Chondrocyte (in vitro differentiated cells): ENCODE measurements at places on chromosomes 2 and 18. TPM values are rescaled to one million over a fixed set of nuclear protein-coding genes. Genes with fewer than 3 reads are reported as not detected.
A peak's percentile ranks its signal among the peaks of the same experiment; 100 is the strongest.

DNA sequence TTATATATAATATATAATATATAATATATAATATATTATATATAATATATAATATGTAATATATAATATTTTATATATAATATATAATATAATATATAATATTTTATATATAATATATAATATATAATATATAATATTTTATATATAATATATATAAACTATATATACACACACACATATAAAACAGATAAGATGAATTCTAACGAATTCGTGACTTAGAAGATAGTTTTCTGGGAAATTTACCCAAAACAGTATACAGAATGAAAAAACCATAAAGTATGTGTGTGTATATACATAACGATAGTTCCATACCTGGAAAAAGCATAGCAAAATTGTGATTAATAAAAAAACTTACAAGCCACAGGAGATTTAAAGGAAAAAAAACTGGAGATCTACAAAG lies 80.6 kb downstream of the THADA start:
- no peak overlapping the region for H3K4me3 ChIP-seq
- H3K36me3 ChIP-seq, result peaks cover 4% of the 10 kb centered on the region
- no peak overlapping the region for H3K27ac ChIP-seq
- H3K4me1 ChIP-seq, result peaks cover 56% of the 10 kb centered on the region
- no peaks in the 10 kb centered on the region for H3K27me3 ChIP-seq

The DTNB gene
- 8.5 to 12.1 TPM (median 8.7 TPM) in 3 replicates for total RNA-seq

DNA sequence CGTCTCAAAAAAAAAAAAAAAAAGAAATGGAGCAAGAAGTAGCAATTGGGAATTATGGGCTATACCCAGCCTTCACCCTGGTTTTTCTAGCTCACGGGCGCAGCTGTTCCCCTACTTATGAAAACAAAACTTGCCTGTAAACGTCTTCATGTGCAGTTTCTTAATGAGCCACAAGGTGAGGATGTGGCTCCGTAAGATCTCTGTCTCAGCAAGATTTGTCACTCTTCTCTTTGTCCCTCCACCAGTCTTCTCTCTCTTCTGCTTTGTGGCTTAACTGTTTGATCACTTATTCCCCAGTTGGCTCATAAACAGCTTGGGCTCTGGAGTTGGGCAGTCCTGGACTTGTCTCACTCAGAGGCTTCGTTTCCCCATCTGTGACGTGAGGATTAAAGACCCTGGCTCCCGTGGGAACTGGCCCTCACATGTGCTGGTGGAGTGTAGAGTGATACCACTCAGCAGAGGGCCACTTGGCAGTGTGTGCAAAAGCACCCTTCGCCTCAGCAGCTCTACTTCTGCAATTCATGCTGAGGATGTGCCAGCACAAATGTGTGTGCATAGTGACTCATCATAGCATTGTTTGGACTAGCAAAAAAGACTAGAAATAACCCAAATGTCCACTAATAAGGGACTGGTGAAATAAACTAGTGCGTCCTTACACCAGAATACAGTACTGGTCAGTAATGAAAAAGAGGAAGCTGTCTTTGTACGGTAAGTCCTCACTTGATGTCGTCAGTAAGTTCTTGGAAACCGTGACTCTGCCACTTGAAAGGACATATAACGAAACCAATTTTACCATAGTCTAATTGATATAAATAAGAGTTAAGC lies 8.7 kb downstream of the CEP68 start:
- no peak for DNase-seq
- H3K27ac ChIP-seq, result peak overlapping the region; percentile 99
- no peaks in the 10 kb centered on the region for H3K27me3 ChIP-seq
- H3K36me3 ChIP-seq, result no peaks in the 10 kb centered on the region

DNA sequence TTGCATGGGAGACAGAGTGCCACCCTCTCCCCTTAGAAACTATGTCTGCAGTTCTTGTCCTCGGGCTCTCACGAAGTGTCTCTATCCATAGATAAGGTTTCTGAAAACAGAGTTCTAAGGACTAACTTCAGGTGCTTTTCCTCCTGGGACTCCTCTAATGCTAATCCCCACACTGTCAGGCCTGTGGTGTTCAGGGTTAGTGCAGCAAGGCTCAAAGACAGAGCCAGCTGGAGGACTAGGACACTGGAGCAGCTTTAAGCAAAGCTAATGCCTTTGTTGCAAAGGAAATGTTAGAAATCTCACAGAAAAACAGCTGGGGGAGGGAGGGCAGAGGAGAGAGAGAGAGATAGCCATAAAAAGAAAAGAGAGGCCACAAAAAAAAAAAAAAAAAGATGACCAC lies 824.0 kb upstream of the FSHR start:
- peaks cover 5% of the 10 kb centered on the region for H3K27me3 ChIP-seq
- no peak overlapping the region for H3K4me3 ChIP-seq
- no peaks in the 10 kb centered on the region for H3K36me3 ChIP-seq
- no peak for DNase-seq
- peaks cover 7% of the 10 kb centered on the region for H3K4me1 ChIP-seq
- H3K27ac ChIP-seq, result no peak overlapping the region

GRCh38 chr2:120313695-120314615 lies 32.0 kb upstream of the INHBB start:
- no peak overlapping the region for H3K27ac ChIP-seq
- peaks cover 12% of the 10 kb centered on the region for H3K4me1 ChIP-seq
- no peak overlapping the region for H3K4me3 ChIP-seq
- peak; percentile 91 for DNase-seq
- H3K36me3 ChIP-seq, result no peaks in the 10 kb centered on the region

The MREG gene
- total RNA-seq, result 1.8 to 4.5 TPM (median 2.7 TPM) in 3 replicates

The ABCG5 gene
- not detected in 3 replicates for total RNA-seq

DNA sequence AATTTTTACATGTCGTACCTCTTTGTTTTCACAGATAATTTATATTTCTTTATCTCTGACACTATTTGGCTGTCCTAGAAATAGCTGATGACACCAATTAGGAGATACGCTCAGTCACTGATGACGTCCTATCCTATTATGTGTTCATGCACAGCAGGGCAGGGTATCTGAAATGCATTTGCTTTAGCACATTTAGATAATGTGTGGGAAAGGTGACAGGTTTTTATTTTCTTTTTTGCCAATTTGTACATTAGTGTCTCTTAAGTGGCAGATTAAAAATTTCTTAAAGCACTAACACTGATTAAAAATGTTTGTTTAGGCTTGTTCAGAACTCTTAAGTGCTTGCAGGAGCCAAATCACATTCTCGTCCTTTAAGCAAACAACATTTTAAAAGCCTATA lies 39.7 kb downstream of the CDC42EP3 start:
- H3K4me1 ChIP-seq, result peaks cover 15% of the 10 kb centered on the region
- H3K27ac ChIP-seq, result no peak overlapping the region
- no peaks in the 10 kb centered on the region for H3K36me3 ChIP-seq
- no peak overlapping the region for H3K4me3 ChIP-seq
- no peaks in the 10 kb centered on the region for H3K27me3 ChIP-seq

- DNase-seq, result no peak
- no peaks in the 10 kb centered on the region for H3K36me3 ChIP-seq
- peaks cover 7% of the 10 kb centered on the region for H3K27me3 ChIP-seq
- no peak overlapping the region for H3K4me3 ChIP-seq
- peak overlapping the region; percentile 68 for H3K27ac ChIP-seq
These were observed 3.9 kb upstream of the KLHL29 start for GRCh38 chr2:23381084-23381483.

The ABCB11 gene
- total RNA-seq, result not detected in 3 replicates

- peaks cover 28% of the 10 kb centered on the region for H3K36me3 ChIP-seq
- H3K4me3 ChIP-seq, result no peak overlapping the region
- no peaks in the 10 kb centered on the region for H3K27me3 ChIP-seq
- H3K27ac ChIP-seq, result no peak overlapping the region
- H3K4me1 ChIP-seq, result peaks cover 11% of the 10 kb centered on the region
These were observed 158.8 kb upstream of the WDSUB1 start for GRCh38 chr2:159445307-159445706.

DNA sequence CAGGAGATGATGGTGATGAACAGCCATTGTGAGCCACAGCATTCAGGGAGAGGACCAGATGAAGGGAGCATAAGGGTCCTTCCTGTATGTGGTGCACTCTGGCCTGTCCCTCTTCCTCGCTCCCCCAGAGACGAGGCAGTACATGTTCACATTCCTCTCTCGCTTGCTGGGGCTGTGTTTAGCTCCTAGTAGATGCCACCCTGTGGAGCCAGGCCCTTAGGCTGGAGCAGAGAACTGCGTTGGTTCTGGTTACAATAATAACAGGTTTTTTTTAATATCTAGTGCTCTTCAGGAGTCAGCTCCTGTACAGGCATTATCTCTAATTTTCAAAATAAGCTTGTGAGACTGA lies 171.1 kb upstream of the MYT1L start:
- no peak for DNase-seq

The PROM2 gene
- total RNA-seq, result 1.5 to 1.7 TPM (median 1.7 TPM) in 3 replicates

The PARD3B gene
- total RNA-seq, result 24.3 to 39.6 TPM (median 24.9 TPM) in 3 replicates

DNA sequence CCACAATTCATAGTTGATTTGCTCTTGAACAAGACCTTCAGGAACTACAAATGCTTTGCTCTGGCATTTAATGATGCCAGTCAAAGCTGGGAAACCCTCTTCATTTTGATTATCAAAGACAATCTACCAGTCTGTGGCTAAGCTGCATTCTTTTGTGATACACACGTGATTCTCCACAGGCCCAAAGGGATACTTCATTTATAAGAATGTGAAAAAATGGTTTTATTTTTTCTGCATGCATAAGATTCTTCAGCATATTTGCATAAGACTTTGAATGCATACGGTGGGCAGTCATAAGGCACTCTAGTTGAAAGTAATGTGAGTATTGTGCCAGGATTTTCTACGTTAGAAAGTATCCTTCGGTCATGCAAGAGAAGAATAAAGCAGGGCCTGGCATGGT lies 33.0 kb upstream of the ARL5A start:
- no peaks in the 10 kb centered on the region for H3K27me3 ChIP-seq
- no peaks in the 10 kb centered on the region for H3K36me3 ChIP-seq
- H3K4me1 ChIP-seq, result peaks cover 25% of the 10 kb centered on the region
- H3K4me3 ChIP-seq, result no peak overlapping the region
- no peak for DNase-seq

The RAD51AP2 gene
- not detected in 3 replicates for total RNA-seq

GRCh38 chr2:173629076-173629475 lies 274.4 kb downstream of the CDCA7 start:
- no peaks in the 10 kb centered on the region for H3K27me3 ChIP-seq
- no peaks in the 10 kb centered on the region for H3K36me3 ChIP-seq
- H3K4me1 ChIP-seq, result peaks cover 15% of the 10 kb centered on the region
- H3K4me3 ChIP-seq, result no peak overlapping the region
- no peak for DNase-seq
- H3K27ac ChIP-seq, result no peak overlapping the region

The INO80B gene
- total RNA-seq, result 23.2 to 35.0 TPM (median 24.3 TPM) in 3 replicates

- peaks cover 15% of the 10 kb centered on the region for H3K4me1 ChIP-seq
- H3K36me3 ChIP-seq, result no peaks in the 10 kb centered on the region
- no peak overlapping the region for H3K4me3 ChIP-seq
- H3K27ac ChIP-seq, result no peak overlapping the region
- no peaks in the 10 kb centered on the region for H3K27me3 ChIP-seq
- DNase-seq, result no peak
These were observed 37.1 kb upstream of the SLC1A4 start for GRCh38 chr2:64952096-64952495.

- peaks cover 11% of the 10 kb centered on the region for H3K4me1 ChIP-seq
- H3K27ac ChIP-seq, result no peak overlapping the region
- H3K27me3 ChIP-seq, result no peaks in the 10 kb centered on the region
These were observed 19.7 kb upstream of the DNMT3A start for GRCh38 chr2:25361261-25362048.

The SCN7A gene
- total RNA-seq, result 0.05 to 1.9 TPM (median 0.05 TPM) in 3 replicates

DNA sequence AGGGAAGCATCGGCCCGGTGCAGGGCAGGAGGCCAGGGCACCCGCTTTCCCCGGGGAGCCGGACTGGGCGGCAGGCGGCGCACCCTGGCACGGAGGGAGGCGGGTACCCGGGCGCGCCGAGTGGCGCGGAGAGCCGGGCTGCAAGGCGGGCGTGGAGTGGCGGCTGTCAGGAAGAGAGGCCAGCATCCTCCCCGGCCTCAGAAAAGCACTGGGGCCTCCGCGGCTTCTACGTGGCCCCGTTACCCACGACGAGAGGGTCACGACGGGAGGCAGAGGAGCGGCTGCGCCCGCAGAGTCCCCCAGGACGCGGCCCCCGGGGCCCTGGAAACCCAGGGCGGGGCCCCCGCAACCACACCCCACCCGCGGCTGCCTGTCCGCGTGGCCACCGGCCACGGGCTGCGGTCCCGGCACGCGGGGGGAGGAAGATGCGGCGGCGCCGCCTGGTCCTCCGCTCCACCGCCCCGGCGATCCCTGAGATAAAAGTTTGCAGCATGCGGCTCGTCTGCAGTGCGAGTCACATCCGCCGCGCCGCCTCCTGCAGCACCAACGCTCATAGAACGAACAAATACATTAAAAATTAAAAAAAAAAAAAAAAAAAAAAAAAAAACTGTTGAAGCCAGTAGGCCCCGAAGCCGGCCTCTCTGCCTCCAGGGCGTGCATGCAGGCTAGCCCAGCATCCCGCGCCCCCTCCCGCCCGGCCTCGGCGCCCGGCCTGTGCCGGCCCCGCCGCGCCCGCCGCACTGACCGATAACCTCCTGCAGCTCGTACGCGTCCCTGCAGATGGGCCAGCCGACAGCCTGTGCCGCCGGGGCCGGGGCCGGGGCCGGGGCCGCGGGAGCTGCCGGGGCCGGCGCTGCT lies 683 bp downstream of the STK39 start:
- DNase-seq, result no peak
- H3K27ac ChIP-seq, result peak overlapping the region; percentile 90
- H3K36me3 ChIP-seq, result no peaks in the 10 kb centered on the region
- peaks cover 50% of the 10 kb centered on the region for H3K4me1 ChIP-seq
- peak overlapping the region; percentile 94 for H3K4me3 ChIP-seq

DNA sequence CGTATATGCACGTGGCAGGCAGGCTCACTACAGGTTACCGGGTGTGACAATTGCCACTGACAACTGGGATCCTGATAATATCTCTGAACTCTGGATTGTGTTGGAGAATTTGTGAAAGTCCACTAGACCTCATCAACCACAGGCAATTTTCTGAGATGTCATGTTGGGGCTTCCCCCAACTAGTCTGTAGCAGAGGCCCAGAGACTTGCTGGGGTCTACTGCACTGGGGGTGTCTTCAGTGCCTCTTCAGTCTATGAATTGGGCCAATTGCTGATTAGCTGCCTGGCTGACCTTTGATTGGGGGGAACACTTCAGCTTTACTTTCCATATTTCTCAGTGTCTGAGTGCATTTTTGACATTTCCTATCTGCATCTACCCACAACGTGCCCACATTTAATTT lies 201.5 kb downstream of the MTX2 start:
- H3K4me1 ChIP-seq, result no peaks in the 10 kb centered on the region
- H3K36me3 ChIP-seq, result no peaks in the 10 kb centered on the region
- no peak overlapping the region for H3K4me3 ChIP-seq
- H3K27ac ChIP-seq, result no peak overlapping the region

- no peak overlapping the region for H3K4me3 ChIP-seq
- H3K27me3 ChIP-seq, result peaks cover 42% of the 10 kb centered on the region
- no peak for DNase-seq
These were observed 108.1 kb upstream of the SIX3 start for GRCh38 chr2:44833171-44834069.

- no peak for DNase-seq
- peaks cover 6% of the 10 kb centered on the region for H3K27me3 ChIP-seq
- no peak overlapping the region for H3K27ac ChIP-seq
- H3K4me3 ChIP-seq, result no peak overlapping the region
- no peaks in the 10 kb centered on the region for H3K4me1 ChIP-seq
These were observed 213.3 kb upstream of the HNRNPA3 start for GRCh38 chr2:176999301-176999700.
